ENCODE measurements at places on chromosomes 1 and 21.

GRCh38 chr21:38417726-38418125 lies 80.6 kb downstream of the ERG start:
- no peak for DNase-seq

- DNase-seq, result no peak
These were observed 7.1 kb downstream of the PSRC1 start for GRCh38 chr1:109275706-109276345.

GRCh38 chr1:75785320-75785982 lies 605 bp upstream of the RABGGTB start:
- DNase-seq, result no peak

- peak; percentile 53 for DNase-seq
These were observed at the start of gene CHRNB2 for GRCh38 chr1:154567386-154568156. CHRNB2 (plus strand) TSS chr1:154567778; CDS start chr1:154568045, 267 bp downstream.

DNA sequence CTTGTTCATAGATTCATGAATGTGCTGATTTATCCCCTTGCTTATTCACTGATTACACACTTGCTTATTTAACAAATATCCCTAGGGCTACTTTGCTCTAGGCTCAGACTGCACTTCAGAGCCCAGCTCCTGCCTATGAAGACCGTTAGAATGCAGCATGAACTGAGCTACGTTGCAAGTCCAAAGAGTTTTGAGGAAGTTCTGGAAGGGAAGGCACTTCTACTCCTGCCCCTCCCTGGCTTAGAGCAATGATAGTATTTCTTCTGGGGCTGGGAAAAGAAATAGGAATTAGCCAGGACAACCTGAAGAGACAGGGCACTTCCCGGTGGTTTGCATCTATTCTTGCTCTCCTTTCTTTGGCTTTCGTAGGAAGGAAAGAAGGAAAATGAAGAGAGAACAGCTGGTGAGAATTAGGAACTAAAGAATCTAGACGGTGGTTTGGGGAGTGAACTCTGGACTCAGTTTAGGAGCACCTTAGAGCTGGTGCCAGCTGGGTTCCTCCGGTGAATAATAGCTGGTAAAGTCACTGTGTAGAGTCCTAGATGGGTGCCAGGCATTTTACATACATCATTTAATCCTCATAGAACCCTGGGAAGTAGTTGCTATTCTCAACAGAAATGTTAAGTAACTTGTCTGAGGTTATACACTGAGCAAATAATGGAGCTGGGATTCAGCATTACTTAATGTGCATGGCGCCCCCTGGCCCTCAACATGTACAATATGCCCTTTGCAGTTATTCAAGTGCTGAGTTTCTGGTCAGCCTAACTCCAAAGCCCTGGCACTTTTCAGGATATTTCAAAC lies 65.9 kb downstream of the NDUFS5 start:
- DNase-seq, result peak; percentile 78

GRCh38 chr1:226958300-226958699 lies 18.2 kb downstream of the COQ8A start:
- DNase-seq, result no peak

DNA sequence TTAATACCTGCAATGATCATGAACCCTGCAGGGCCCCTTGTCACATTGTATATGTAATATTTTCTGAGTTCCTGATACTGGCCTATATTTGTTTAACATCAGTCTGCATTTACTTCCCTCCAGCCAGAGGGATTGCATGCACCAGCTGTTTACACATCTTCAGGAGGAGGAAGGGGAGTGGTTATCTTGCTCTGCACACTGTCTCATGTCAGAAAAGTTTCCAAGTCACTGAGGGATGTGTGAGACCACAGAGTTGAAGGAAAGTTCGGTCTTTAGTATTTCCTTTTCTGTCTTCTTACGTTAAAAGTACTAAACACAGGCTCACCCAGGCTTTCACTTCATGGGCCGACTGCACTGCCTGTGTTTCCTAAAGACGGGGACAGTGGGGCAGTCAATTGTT lies 574.1 kb downstream of the LMO4 start:
- peak; percentile 12 for DNase-seq

GRCh38 chr1:180281490-180281889 lies 51.4 kb downstream of the LHX4 start:
- no peak for DNase-seq

- no peak for DNase-seq
These were observed 60.6 kb upstream of the AKT3 start for GRCh38 chr1:243910607-243911006.

DNA sequence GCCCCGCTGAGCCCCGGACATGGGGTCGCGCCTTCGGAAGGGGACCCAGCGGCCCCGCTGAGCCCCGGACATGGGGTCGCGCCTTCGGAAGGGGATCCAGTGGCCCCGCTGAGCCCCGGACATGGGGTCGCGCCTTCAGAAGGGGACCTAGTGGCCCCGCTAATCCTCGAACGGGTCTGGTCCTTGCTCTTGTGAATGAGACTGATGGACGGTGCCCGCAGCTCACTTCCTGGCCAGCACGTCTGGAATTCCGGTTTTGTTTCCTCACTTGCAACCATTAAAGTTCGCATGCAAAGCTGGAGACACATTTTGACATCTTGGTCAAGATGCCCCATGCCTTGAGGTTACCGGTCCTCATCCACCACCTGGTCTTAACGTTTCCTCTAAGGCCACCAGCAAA lies 5.6 kb downstream of the WRAP73 start:
- no peak for DNase-seq

DNA sequence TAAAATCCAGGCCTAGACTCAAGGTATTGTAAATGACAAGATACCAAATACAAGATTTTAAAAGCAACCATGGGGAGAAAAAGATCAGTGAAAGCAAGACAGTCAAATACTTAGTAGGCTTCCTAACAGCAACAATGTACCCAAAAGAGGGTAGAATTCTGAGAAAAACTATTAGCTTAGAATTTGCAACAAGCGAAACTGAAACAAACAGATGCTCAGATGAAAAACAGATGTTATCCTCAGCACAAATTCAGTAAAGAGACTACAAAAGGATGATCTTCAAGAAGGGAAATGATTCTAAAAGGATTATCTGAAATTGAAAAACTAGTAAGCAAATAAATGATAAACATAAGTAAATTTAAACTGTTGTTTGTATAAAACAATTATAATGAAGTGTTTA lies 40.0 kb downstream of the PDC start:
- peak; percentile 2 for DNase-seq

- peak; percentile 63 for DNase-seq
These were observed 6.9 kb downstream of the ENO1 start for GRCh38 chr1:8871539-8871935.

DNA sequence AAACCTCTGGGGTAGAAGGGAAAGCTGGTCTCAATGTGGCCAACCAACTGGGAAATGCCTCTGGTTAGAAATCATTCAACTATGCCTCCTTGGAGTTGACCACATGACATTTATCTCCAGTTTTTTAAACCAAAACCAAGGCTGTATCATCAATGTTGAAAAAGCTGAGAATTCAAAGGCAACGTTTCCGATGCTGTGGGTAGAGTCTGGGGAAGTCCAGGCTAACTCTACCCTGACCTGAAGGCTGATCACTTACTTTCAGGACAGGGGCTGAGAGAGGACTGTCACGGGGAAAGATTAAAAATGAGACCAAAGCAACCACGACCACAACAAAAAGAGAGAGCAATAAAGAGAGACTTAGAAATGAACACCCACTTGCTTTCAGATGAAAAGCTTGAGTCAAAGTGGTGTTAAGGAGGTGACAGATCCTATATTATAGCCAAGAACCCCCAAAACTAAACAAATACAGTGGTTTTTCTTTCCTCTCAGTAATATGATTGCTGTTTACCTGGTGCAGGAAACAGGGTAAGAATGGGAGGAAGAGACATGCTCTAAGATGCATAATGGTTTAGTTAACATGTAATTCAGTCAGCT lies 90.8 kb upstream of the TNFSF4 start:
- no peak for DNase-seq

DNA sequence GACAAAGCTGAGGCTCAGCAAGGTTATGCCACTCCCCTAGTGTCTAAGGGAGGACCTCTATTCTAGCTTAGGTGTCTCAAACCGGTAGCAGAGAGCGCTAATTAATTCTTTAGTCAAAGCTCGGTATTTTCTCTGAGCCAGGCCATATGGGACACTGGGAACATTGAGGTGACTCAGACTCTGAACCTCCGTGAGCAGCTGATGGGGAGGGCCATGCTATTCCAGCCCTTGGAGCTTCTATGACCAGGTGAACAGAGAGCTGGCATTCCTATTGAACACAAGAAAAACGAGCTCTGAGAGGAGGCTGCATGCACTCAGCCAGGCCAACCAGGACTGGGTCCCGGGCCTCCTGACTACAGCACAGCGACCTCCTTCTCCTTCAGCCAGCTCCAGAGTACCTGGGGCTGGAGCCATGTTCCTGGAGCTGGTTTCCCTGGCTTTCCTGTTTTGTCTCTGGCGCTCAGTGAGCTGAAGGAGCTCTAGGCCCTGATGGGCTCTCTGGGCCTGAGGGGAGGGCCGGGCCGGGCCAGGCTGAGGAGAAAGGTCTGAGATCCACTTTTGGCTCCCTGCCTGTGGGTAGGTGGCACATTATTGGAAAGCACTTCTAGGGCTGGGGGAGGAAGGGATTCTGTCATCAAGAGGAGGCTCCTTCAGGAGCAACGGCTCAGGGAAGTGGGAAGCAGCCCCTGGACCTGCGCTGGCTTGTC lies 37.0 kb downstream of the SLC9A1 start:
- peak; percentile 73 for DNase-seq

DNA sequence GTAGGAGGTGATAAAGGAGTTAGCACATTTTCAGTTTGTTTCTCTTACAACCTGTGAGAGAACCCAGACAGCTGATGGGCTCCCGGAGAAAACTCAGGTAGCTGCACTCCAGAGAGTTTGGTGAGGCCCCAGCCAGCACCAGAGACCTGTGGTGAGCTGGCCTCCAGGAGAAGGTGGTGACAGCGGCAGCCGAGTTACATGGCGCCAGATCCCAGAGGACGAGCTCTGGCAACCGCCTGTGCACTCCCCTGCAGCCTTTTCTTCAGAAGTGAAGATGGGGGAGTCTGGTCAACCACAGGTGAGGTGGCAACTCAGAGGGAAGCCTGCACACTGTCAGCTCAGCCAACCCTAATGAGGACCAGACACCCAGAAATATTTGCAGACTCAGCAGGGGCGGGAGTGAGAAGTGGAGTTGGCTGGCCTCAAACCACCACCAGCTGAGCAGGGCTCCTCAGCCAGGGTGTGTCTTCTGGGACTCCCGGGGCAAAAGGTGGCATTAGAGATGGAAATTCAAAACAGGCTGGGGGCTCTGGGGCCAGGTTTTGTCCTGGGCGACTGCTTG lies 209.7 kb downstream of the SETD4 start:
- no peak for DNase-seq

GRCh38 chr21:17925899-17926298 lies 106.7 kb upstream of the C21orf91 start:
- DNase-seq, result peak; percentile 13

DNA sequence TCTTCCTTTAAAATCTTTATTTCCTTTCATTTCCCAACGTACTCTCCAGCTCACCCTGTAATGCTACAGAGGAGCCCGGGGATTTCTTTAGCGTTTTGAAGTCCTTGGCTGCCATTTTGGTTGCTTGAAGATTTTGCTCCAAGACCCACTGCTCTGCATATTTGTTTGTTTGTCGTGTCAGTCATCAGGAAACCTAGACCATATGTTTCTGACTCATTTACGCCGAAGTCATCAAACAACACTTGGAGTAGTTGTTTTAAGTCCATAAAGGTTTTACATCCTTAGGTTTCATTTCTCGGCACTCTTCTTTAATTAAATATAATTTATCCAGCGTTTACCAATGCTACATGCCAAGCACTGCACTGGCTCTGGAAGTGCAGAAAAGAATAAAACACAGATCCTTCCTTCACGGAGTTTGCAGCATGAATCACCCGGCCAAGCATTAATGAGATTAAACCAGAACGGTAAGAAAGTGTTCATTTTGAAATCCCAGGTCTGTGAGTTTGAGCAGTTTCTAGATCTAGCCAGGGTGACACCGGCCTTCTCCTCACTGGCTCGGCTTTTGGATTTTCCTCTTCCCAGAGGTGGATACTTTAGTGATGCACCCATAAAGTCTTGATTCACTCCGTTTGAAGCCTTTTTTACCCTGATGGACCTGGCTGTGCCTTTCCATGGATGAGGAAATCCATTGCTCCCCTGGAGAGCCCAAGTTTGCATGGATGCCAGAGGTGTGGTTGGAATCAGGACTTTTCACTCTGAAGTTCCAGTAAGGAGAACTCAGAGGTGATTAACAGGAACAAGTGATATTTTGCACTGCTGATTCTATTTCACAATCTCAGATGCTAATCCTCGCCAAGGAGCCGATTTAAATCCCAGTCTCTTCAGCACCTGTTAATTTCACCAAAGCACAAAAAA lies 109.3 kb downstream of the KAZN start:
- DNase-seq, result no peak

GRCh38 chr1:149888247-149888998 lies 10.9 kb upstream of the BOLA1 start:
- DNase-seq, result peak; percentile 90

DNA sequence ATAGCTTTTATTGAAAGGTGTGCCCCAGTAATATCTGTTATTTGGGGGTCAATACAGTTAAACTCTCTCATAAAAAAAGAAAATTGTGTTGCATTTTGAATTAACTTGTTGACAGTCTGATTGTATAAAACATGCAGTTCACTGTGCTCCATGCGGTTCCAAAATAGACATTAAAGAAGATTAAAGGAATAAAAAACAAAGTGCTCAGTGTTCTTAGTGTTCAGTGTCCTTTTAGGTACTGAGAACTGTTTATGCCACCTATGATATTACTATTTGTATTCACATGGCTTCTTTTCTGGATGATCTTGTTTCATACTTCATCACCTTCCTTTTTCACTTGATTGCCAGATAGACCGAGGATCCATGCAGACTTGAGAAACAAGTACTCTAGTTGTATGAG lies 15.3 kb upstream of the SGIP1 start:
- no peak for DNase-seq

- no peak for DNase-seq
These were observed 32.1 kb downstream of the KRTAP10-1 start for GRCh38 chr21:44507673-44508425.

DNA sequence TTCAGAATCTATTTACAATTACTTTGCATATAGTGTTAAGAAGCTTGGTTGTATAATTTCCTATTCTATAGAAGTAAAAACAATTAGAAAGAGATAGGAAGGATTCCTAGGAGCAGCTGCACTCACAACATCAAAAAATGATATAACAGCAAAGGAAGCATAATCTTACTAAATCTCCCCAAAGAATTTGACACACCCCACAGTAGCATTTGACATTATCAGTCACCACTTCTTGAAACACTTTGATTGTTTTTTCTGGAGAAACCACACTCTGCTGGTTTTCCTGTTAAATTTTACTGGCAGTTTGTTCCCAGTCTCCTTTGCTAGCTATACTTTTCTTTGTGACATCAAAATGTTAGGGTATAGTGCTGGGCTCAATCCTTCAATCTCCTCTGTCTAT lies 100.8 kb upstream of the KIAA1614 start:
- no peak for DNase-seq

GRCh38 chr1:215287362-215287761 lies 204.8 kb downstream of the KCNK2 start:
- DNase-seq, result no peak

Measured in small intestine (tissue), 16 donors.